ENCODE measurements at places on chromosomes 12 and 14.
A peak's percentile ranks its signal among the peaks of the same experiment; 100 is the strongest.

DNA sequence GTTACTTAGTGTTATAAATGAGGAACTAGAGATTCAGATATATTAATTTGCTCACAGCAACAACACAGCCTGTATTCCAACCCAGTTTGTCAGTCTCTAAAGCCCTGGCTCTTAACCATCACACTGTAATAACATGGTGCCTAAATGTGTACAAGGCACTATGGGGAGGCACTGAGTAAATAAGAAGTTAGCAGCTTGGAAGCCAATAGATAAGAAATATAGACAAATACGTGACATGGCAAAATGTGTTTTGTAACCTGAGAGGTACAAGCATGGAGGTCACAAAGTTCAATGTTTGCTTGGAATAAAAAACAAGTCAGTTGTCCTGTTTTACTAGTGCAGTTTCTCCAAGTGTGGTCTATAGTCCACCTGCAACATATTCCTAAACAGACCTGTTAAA is 16.3 kb upstream of the SLCO1A2 start:
- no peak for DNase-seq

- peak; percentile 88 for DNase-seq
These were observed 11.6 kb downstream of the FGD6 start for GRCh38 chr12:95205685-95206084.

GRCh38 chr12:103782399-103782798 is 58.6 kb downstream of the NT5DC3 start:
- no peak for DNase-seq

DNA sequence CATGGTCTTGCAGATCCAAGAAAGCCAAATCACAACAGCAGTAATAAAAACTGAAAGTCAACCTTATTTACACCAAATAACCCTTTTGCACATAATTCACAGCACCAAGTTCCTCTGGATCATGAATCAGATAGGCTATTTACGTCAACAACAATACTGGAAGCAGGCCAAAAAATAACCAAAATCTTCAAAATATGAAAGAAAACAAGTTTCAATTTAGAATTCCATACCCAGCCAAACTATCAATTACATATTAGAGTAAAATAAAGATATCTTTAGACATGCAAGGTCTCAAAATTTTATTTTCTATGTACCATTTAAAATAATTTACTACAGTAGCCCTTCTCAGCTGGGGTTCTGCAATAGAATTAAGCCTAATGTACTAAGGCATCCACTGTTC is 76.7 kb upstream of the BBS10 start:
- DNase-seq, result no peak

- no peak for DNase-seq
These were observed 18.6 kb downstream of the ESRRB start for GRCh38 chr14:76394569-76394968.

DNA sequence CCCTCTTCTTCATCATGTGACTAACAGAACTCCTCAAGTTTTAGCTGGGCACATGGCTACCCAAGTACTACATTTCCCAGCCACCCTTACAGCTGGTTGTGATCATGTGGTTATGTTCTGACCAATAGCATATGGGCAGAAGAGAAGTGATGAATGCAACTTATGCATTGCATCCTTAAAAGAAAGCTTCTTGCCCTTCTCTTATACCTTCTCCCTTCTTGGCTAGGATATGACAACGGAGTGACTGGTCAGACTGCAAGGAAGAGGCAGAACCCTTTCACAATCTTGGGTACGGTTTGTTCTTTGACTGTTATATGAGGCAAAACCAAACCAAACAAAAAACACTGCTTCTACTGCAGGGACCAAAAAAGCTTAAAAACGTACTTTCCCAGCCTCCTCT is 66.5 kb upstream of the MAX start:
- DNase-seq, result no peak

DNA sequence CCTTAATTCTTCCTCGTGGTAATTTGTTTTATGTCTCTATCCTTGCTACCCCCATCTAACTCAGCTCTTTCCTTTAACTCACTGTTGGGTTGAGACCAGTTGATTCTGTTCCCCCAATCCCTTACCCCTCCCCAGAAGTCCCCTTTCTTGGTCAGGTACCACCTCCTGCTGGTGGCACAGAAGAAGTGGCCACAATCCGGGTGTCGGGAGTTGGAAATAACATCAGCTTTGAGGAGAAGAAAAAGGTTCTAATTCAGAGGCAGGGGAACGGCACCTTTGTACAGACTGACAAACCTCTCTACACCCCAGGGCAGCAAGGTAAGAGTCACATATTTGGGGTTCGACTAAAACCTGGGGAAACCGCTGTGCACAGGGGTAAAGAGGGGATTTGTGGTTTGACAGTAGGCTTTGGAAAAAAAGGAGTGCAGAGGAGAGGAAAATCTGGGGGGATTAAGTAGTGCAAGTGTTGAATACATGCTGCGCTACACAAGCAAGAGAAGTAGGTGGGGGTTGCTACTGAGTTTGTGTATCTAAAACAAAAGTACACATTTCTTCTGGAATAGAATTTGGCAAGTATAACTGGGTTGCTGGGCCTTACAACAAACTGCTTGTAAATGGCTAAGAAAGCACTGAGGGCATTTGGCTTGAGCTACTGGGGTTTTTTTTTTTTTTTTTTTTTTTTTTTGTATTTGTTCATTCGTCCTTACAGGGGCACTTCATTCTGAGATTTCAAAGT is 1.3 kb downstream of the A2ML1 start:
- DNase-seq, result peak; percentile 20

- DNase-seq, result peak; percentile 72
These were observed 84.1 kb downstream of the BCAT1 start for GRCh38 chr12:24864796-24865125.

- no peak for DNase-seq
These were observed 19.1 kb downstream of the PNMA1 start for GRCh38 chr14:73695082-73695481.

- no peak for DNase-seq
These were observed 10.3 kb upstream of the MYH7 start for GRCh38 chr14:23445773-23446172.

GRCh38 chr14:98698341-98698740 is 573.7 kb downstream of the BCL11B start:
- DNase-seq, result no peak

DNA sequence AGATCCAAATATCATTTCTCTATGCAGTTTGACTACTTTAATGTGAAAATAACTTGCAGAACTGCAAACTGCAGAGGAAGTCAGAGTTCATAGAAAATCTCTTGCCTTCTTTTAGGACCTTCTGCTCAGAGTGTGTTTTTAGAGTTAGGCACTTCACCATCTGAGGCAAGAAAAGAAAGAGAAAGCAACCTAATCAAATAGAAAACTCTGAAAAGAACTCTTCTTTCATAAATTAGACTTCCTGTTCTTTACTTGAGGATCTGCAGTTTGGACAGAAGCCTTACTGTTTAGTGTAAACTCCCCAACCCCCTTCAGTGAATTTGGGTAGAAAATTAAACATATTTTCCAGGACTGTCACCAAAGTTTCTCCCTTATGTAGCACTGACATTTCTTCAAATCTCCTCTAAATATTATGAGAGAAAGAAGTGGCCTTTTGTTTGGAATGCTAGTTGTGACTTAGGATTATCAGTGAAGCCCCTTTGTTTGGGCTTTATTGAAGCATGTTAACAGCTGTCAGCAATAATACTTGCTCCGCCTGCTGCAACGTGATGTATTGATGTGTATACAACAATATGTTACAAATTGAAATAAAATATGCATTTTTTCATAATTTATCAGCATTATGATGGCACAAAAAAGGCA is 99.5 kb downstream of the PDZRN4 start:
- no peak for DNase-seq

GRCh38 chr14:105316968-105317510 is 2.5 kb downstream of the PACS2 start:
- no peak for DNase-seq

DNA sequence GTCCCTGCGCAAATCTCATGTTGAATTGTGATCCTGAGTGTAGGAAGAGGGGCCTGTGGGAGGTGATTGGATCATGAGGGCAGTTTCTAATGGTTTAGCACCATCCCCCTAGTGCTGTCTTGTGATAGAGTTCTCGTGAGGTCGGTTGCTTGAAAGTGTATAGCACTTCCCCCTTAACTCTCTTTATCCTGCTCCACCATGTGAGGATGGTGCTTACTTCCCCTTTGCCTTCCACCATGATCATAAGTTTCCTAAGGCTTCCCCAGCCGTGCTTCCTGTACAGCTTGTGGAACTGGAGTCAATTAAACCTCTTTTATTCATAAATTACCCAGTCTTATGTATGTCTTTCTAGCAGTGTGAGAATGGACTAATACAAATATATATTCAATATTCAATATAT is 303.7 kb upstream of the SEL1L start:
- no peak for DNase-seq

- DNase-seq, result no peak
These were observed 30.1 kb upstream of the DLK1 start for GRCh38 chr14:100696590-100696989.

DNA sequence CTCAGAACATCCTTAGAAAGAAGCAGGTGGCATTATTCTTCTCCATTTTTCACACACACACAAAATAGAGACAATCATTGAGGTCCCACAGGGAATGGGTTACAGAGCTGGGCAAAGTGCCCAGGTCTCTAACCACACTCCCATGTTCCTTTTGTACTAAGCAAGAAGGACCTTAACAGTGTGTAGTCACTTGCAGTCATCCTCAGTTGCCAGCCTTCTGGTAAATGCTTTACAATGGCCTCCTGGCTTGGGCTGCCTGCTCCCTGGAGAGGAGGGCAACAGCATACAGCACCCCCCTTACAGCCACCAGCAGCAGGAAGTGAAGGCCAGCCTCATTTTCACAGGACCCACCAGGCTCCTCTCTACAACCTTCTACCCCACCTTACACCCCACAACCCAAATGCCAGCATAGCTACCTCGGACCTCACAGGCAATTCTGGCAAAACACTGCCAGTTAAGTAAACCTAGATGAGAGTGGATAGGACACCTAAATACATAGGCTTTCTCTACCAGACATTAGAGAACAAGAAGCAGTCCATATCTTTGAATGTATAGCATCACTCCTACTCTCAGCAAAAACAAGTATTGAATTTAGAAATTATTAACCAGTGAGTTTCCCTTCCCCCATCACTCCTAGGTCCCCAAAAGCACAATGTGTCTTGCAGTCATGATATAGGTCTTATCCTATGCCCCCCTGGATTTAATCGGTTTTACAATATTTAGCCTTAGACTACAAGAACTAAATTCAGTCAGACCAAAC is 88.1 kb downstream of the PPP2R5E start:
- peak; percentile 82 for DNase-seq

DNA sequence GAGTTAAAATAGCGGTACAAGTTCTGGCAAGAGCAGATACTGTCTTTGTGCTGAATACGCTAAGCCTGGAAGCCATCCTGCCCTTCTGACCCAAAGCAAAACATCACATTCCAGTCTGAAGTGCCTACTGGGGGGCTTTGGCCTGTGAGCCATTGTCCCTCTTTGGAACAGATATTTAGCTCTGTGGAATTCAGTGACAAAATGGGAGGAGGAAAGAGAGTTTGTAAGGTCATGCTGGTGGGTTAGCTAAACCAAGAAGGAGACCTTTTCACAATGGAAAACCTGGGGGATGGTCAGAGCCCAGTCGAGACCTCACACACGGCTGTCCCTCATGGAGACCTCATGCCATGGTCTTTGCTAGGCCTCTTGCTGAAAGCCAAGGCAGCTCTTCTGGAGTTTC is 18.5 kb downstream of the EMP1 start:
- no peak for DNase-seq
